Activated CD4-positive, alpha-beta T cell treated with anti-CD3 and anti-CD28 coated beads, Interleukin-2, amount 50 U/mL, for 1 hour (primary cell): ENCODE measurements at places on chromosomes 2 and 18.

- DNase-seq: no peak
These were observed 35.2 kb downstream of the TMEM163 start for GRCh38 chr2:134683561-134684112.

- DNase-seq: no peak
These were observed 171.7 kb downstream of the ANKRD30B start for GRCh38 chr18:14919666-14920065.

GRCh38 chr2:177758591-177759371, 313.8 kb downstream of the PDE11A start:
- DNase-seq: peak; percentile 5

DNA sequence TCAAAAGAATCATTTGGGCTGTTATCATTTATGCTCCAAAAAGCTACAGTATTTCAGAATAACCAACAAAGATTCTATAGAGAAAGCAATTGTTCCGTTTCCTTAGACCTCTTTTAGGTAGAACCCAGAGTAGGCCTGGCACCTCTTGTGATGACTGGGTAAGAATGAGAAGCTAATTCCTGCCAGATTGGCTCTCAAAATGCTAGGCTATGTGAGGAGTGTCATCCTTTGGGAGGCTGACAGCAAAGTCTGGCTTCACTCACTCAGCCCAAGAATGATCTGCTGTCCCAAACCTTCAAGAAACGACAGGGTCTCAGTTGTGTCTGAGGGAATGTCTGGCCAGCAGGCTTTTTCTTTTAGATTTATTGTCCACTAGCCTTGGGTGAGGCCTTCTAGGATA, 4.5 kb downstream of the CERS6 start:
- no peak for DNase-seq

- no peak for DNase-seq
These were observed 8.9 kb upstream of the NFE2L2 start for GRCh38 chr2:177273408-177273807.

GRCh38 chr2:189549449-189549832, 31.1 kb downstream of the SLC40A1 start:
- DNase-seq: no peak

- DNase-seq: no peak
These were observed 96.2 kb upstream of the HAAO start for GRCh38 chr2:42888321-42889245.

DNA sequence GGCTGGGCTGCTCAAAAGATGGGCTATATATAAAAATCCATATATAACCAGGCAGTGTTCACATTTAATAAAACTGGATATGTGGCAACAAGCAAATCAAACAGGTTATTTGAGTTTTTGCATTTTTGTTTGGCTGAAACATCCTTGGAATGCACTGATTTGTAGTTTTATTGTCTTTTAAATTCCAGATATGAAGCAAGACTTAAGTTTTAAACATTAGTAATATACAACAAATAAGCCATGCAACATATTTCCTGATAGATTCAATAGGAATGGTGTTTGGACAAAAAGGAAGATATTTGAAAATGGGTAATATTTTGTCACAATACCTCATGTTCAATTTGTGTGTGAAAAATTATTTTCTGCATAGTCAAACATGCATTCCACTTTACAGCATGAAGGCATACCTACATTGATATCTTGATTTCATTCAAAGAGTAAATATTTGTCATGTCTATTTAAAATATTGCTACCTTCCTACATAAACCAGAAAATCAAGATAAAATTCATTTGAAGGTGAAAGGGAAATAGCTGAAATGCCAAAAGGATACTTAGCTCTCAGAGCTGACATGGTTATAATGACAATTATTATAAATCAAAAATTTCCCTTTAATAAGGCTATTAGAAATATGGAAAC, 132.3 kb upstream of the NETO1 start:
- no peak for DNase-seq

GRCh38 chr2:220833446-220833845, 738.7 kb downstream of the EPHA4 start:
- no peak for DNase-seq

DNA sequence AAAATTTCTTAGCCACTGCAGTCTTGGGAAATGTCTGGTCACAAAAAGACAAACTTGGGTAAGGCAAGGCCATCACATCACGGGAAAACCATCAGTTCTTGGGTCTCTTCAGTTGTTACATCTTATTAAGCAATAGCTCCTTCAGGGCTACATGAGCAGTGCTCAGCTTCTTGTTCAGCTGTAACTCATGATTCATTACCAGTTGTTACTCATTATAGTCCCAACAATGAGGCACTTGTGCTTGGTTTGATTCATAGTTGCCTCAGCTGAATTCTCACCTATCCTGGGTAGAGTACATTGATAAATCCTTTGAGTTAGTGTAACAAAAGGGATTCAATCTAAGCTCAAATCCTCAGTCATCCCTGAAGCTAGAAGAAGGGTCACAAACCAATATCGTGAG, 102.4 kb upstream of the DCC start:
- no peak for DNase-seq
